ENCODE measurements at places on chromosomes 12 and 14.

- no peak for DNase-seq
Measured at GRCh38 chr12:71504476-71504875, 64.9 kb downstream of the LGR5 start.

DNA sequence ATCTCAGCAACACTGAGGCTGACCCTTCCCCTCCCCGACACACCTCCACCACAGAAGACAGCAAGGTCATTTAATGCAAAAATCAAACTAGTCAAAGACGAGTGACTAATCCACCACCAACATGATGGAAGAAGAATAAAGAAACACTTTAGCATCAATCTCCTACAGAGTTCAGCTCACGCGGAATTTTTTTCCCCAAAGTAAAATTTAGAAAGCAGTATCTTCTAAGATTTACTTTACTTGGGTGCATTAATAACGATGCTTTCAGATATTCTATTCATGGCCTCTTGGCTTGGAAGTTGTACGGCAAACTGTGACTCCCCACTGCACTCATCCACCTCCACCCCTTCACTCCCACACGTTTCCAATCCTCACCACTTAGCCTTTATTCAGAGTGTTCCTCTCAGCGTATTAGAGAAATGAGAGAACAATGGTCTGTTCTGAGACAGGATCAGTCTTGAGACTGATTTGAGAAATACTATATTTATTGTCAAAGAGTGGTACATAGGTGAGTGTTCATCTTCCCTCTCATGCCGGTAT, 1.9 kb downstream of the EGLN3 start:
- DNase-seq, result no peak

GRCh38 chr12:13067322-13067721, 23.1 kb downstream of the FAM234B start:
- no peak for DNase-seq

GRCh38 chr12:4272424-4273272, 914 bp upstream of the CCND2 start:
- DNase-seq, result peak; percentile 80

DNA sequence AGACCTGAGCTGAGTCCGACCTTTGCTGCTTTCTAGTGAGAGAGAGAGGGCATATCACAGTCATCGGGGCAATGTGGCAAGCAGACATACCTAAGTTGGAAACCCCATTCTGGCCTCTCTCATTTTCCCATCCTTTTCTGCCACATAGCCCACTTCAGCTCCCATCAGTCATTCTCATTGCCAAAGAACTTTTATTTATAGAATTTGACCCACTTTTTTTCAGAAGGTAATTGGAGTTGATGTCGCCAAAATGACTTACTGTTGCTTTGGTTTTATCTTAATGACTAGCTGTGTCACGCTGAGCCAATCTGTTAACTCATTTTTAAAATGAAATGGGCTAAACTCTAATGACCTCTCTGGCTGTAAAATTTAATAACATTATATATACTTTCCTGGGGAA, 63.9 kb upstream of the RMST start:
- no peak for DNase-seq

DNA sequence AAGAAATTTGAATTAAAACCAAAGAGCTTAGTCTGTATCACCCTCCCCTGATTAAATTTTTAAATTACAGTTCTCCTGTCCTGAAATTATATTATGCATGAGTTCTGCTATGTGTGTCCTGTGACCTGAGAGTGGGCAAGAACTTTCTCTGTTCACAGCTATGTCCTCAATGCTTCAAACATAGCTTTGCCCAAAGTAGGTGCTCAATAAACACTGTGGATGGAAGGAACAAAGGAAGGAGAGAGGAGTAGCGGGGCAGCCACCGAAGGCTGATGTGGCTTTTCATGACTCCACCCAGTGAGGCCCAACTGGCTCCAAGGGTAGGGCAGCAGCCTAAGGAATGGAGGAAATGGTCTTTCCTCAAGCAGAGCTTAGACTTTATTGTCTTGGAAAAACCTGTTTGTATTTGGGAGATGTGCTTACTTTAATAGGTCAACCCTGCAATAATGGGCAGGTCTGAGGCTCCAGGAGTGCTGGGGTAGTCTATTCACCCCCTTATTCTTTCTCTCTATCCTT, 7.6 kb upstream of the MARK3 start:
- no peak for DNase-seq

DNA sequence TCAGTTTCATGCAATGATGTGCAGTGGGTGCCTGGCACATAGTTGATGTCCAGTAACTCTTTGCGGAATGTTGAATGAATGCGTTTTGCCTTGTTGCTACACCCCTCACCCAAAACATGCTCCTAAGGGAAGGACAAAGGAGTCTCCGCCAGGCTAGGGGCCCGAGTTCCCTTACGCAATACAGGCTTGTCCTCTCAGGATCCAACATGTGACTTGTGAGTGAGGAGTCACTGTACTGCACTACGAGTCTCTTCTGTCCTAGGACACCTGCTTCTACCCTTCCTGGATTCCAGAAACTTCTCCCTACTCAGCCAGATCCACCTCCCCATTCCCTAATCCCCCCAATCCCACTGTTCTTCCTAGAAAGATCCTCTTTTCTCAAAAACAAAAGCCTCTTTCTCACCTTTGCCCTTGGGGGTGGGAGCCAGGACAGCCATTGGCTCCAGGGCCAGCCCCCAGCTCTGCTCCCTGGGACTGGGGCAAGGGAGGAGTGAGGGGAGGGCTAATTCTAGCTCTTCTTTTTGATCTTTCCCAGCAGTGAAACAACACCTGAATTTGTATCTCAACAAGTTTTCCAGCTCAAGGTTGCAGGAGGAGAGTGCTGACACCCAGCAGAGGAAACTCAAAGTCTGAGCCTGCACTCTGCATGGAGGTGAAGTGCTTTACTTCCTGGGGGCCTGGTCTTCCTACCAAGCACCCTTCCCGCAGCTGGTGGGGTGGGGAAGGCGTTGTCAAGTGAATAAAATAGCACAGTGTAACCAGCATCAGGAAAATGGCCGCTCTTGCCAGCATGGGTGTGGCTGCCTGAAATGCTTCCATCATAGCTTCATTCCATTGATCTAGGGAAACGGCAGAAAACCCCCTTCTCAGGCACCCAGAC, 3.4 kb upstream of the OTUB2 start:
- no peak for DNase-seq

DNA sequence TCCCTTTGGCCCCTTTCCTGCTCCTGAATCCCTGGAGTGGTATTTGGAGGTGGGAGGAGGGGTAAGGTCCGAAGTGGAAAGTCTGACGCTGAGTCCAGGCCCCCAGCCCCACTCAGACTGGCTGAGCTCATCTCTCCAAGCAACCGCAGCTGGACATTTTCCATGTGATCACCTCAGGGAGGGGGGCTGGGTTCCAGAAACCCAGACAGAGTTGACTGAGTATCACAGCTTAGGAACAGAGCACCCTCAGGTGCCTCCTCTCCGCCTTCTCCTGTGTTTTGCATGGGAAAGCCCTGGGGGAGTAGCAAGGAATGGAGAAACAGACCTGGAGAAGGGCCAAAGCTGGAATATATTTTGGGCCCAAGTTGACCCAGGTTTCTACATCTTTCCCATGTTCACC, 8.0 kb upstream of the ITGA5 start:
- no peak for DNase-seq
